ENCODE measurements at places on chromosomes 1 and 21. TPM values are rescaled to one million over a fixed set of nuclear protein-coding genes. Genes with fewer than 3 reads are reported as not detected.

FCRL4 gene
- not detected for total RNA-seq

PRAMEF15 gene
- total RNA-seq: not detected

CFAP74 gene
- not detected for total RNA-seq

BLACAT1 gene
- total RNA-seq: 0.86 TPM

All from Daoy (cell line).